ENCODE measurements at places on chromosomes 5 and 9. TPM values are rescaled to one million over a fixed set of nuclear protein-coding genes. Genes with fewer than 3 reads are reported as not detected.
A peak's percentile ranks its signal among the peaks of the same experiment; 100 is the strongest.

DNA sequence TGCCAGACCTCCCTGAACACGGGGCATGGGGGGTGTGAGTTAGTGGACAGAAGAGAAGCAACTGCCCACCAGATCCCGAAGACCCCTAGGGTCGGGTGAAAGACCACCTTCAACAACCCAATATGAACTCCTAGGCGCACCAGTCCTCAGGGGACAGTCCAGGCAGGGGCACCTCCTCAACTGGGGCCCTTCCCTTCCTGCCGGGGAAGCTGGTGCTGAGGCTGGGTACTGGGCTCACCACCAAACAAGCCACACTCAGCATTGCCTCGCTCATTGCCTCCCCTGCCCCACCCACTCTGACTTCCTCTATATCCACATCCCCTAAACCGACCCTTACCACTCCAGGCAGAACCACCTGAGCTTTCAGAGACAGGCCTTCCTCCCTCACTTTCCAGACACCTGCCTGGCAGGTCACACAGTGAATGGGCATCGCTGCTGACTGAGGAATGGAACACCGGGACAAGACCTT lies 42.5 kb downstream of the SEMA4D start:
- no peak for DNase-seq
- H3K27me3 ChIP-seq = no peaks in the 10 kb centered on the region
- H3K4me3 ChIP-seq = no peak overlapping the region
- no peaks in the 10 kb centered on the region for H3K36me3 ChIP-seq
- H3K4me1 ChIP-seq = no peaks in the 10 kb centered on the region

GRCh38 chr5:54083851-54084250 lies 226.5 kb downstream of the ARL15 start:
- H3K4me1 ChIP-seq = no peaks in the 10 kb centered on the region
- H3K36me3 ChIP-seq = no peaks in the 10 kb centered on the region
- no peak for DNase-seq

DNA sequence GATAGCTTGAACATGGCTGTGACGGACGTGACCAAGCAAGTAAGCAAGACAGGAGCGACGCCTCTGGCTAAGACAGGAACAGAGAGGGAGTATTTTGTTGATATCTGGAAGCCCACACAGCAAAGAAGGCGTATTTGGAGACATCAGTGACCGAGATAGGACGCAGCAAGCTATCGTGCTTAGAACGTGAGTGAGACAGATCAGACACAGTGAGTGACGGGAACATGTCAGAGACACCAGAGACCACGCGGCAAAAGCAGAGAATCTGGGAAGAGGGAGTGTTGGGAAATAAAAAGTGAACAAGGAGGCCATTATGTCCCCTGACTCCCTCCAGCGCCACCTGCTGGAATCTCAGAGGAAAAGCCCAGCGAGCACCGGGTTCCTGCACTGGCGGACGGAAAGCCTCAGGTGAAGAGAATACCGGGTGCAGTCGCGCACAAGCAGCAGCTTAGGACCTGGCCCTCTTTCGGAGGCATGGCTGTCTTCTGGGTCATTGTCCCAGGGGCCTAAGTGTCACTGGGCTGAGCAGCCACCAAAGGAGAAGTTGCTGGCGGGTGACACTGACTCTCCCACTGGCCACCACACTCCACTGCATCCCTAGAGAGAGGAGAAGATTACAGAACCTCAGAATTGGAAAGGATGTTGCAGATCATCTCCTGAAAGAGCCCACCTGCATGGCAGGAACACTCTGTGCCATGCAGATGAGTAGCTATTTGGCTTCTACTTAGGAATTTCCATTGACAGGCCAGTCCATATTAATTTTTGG lies 99.1 kb downstream of the FBXO38 start:
- peak; percentile 34 for DNase-seq
- H3K27me3 ChIP-seq = no peaks in the 10 kb centered on the region
- no peaks in the 10 kb centered on the region for H3K36me3 ChIP-seq
- no peak overlapping the region for H3K27ac ChIP-seq

The CCNJL gene
- total RNA-seq = 14.6 TPM

Data from colonic mucosa (tissue), 4 donors.